Brain pericyte (primary cell): ENCODE measurements at places on chromosomes 1 and 21.

DNA sequence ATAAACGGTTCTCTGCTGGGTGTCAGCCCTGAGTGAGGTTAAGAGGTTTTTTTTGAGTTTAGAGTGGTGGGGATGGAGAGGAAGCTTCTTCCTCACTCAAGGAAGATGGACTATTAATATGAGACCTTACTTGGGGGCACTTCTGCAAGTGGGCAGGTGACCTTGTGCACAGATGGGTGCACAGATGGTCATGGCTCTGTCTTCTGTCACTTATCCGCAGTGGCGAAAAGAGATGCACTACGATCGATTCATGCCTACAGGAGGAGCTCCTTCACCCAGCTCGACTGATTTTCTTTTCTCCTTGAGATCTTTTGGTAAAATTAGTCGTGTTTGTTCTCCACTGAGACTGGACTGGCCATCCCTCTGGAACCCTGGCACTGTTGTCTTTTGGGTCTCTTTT is 22.9 kb upstream of the CYYR1 start:
- DNase-seq = no peak

GRCh38 chr21:19013916-19014315 is 610.3 kb upstream of the TMPRSS15 start:
- no peak for DNase-seq

DNA sequence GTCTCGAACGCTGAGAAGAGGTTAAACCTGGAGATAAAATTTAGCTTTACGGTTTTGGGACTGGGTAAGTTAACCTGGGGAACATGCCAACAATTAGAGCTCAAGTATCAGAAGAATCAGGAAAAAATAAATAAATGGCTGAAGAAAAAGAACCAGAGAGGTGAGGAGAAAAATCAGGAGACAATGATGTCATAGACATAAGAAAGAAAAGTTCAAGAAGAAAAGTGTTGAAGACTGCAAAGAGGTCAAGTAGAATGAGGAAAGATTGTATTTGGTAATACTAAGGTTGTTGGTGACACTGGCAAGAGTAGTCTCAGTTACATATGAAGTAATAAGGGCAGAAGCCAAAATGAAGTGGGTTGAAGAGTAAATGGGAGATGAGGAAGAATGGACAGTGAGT is 26.0 kb downstream of the CDKN2C start:
- DNase-seq = no peak

GRCh38 chr1:21468599-21468998 is 28.7 kb downstream of the NBPF3 start:
- no peak for DNase-seq

DNA sequence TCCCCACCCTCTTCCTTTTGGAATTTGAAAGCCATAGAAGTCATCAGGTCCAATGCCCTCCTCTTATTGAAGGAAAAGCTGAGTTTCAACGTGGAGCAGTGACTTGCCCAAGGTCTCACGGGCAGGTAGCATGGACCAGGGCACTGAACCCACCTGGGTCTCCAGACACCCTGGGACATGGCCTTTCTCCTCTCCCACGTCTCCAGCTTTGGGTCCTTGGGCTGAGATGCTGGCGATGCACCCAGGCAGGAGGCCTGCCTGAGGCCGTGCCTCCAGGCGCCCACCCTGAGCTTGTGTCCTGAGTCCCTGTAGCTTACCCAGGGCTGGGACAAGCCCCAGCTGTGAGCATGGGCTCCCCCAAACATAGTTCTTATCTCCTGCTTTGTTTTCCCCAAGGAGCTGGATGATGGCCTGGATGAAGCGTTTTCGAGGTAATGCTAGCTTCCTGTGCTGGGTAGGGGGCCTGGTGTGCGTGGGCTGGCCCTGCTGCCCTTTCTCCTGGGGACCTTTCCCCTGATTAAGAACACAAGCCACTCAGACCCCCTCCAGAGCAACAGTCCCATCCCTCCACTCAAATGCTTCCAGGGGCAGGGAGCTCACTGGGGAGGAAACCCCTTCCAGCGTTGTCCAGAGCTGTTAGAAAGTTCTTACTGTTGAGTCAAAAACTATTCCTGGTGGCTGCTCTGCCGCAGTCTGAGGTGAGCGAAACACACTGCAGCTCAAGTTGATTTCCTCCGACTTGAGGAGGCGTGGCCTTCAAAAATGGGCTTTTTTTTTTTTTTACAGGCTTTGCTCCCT is 21.6 kb downstream of the LDLRAP1 start:
- no peak for DNase-seq

GRCh38 chr1:14440166-14440565 is 158.3 kb upstream of the KAZN start:
- DNase-seq = no peak

- DNase-seq = no peak
Observed at GRCh38 chr1:33784876-33785275, 79.0 kb upstream of the HMGB4 start.

GRCh38 chr21:14722841-14723483 is 176.8 kb upstream of the SAMSN1 start:
- no peak for DNase-seq

GRCh38 chr1:36307601-36308330 is 1.6 kb downstream of the SH3D21 start:
- DNase-seq = no peak

DNA sequence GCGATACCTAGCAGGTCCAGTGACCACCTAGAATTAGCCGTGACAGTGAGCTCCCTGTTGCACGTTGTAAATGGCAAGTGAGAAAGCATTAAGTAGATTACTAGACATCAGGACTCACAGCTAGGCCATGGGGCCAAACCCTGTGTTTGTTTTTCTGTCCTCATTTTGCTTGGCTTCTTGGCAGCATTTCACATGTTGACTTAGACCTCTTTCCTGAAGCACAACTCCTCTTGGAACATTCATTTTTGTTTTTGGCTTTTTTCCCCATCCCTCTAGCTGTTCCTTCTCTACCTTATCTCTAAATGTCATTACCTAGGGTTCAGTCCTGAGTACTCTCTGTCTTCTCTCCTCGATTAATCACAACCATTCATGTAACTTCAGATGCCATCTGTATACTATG is 16.9 kb upstream of the PTPN14 start:
- DNase-seq = no peak

DNA sequence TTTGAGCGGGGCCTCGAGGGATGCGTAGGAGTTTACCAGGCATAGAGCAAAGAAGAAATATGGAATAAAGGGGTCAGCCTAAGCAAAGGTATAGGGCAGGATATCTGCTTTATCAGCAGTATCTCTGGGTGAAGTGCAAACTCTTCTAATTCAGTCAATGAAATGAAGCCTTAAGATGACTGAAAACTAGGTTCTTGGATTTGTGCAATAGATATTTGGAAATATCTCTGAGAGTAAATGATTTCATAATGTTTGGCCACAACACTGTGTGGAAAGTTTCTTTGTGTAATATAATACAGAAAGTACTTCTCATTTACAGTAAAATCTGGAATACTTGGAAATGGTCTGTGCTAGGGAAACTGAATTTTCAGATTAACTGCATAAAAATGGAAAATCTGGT is 26.1 kb downstream of the KCNJ15 start:
- no peak for DNase-seq

DNA sequence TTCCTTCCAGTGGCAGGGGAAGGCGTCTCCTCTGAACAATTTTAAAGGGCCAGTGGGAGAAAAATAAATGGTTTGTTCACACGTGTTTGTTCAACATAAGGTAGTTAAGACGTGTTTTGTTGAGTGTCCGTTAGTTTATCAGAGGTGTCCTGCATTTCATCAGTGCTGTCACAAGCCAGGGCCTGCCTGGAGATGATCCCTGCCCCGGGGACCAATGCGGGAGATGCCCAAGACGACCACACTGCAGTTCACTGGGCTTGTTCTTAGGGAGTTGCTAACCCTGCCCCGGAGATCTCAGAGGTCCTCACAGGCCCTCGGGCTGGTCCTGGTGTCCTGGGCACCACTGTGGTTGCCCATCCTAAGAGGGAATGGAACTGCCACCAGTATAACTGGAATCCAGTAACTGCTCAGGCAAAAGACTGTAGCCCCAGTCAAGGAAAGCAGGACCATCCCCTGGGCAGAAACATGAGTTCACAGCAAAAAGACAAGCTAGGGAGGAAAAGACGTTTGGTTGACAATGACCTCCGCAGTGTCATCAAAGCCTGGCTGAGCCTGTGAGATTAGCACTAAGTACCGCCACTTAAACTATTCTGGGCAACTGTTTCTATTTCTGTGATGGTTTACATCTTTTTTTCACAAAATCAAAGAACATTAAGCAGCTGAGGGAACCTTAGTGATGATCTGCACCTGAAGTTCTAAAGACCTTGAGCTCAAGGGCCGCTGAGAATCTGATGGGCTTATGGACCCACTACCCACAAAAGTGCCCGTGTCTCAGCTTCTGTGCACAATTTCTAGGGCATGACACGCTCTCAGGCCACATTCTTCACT is 44.9 kb upstream of the LIN9 start:
- no peak for DNase-seq

- DNase-seq = peak; percentile 93
Observed at GRCh38 chr21:29342363-29342957, 43.7 kb downstream of the BACH1 start.

GRCh38 chr1:201708085-201708512 is 120.9 kb upstream of the IPO9 start:
- no peak for DNase-seq

- DNase-seq = no peak
Observed at GRCh38 chr1:153348511-153349362, at the start of gene PGLYRP4. PGLYRP4 (minus strand) TSS chr1:153348841; CDS start chr1:153347932, 909 bp downstream.

GRCh38 chr1:53554592-53555305 is 95.5 kb downstream of the DMRTB1 start:
- DNase-seq = no peak

DNA sequence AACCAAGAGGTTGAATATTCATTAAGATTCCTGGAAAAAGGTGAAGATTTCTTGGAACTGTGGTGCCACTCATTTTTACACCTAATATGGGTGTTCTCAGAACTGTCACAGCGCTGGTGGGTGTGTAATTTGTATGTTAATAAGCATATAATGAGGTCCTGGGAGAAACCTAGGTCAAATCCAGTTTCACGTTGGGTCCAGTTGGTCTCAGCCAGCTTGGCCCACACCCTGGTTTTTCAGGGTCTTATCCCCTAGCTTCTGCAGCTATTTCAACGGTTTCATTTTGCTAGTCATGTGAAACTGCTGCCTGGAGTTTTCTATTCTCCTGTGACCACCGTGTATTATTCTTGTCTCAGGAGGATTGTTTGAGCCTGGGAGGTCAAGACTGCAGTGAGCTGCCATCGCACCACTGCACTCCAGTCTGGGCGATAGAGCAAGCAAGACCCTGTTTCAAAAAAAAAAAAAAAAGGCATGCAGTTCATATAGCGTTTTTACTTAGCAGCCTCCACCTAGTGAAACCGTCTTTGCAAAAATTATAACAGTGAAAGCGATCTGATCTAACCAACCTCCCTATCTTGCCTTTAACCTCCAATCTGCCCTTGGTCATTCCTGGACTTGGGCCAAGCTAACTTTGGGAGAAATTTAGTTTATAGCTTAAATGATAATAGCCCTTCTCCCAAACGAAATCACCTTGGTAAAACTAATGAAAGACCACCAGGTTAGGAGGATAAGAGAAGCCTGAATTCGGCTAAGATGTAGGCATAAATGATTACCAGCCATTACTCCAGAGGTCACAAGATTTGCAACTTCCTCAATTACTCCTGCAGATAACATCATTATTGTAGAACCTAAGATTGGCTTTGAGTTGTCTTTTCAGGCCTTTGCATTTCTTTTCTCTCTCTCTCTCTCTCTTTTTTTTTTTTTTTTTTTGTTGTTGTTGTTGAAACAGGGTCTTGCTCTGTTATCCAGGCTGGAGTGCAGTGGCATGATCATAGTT is 44.0 kb downstream of the PTAFR start:
- no peak for DNase-seq

DNA sequence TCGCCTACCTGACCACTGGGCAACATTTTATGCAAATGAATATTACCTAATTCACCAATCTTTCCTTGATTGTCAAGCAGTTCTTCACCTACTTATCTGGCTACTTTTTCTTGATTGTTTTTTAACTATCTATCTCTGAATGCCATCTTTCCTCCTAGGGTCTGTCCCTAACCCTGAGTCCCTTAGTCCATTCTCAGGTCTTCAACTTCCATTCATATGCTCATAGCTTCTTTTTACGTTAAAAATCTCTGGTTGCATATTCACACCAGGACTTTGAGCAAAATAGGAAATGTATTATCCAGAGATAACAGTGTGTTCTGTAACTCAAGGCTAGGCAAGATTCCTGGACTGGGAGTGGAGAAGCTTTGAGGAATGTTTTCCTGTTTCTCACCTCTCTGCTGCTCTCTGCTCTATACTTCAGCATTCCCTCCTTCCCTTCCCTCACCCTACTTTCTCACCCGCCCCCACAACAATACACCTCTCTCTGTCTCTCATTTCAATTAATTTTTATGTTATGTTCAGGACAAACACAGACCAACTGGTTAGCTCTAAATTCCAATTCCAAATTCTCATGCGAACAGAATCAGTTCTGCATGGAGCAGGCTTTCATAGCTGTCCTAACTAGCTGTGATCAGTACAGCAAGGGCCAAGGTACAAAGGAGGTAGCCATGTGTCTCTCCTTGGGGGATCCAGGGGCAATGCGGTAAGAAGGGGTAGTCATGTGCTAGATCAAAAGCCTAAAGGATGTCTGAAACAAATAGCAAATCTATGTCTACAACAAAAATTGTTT is 278.4 kb downstream of the USH2A start:
- DNase-seq = no peak

- no peak for DNase-seq
Observed at GRCh38 chr1:184425449-184426277, 38.8 kb downstream of the C1orf21 start.

DNA sequence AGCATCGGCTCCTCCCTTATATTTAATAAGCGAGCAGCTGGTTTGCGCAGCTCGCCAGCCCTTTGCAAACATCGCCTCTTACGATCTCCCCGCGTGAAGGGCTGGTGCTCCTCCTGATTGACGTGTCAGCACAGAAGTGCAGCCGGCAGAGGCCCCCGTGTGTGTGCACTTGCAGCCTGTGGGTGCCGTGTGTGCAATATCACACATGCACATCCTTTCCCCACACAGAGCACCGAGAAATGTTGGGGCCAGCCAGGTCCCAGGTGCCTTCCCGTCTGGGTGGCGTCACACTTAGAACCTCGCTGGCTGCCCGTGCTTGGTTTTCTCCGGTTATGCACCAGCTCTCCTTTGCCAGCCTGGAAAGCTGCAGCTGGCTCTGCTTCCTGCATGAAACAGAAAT is 126.6 kb upstream of the AJAP1 start:
- no peak for DNase-seq

GRCh38 chr1:215137985-215138384 is 55.4 kb downstream of the KCNK2 start:
- no peak for DNase-seq

DNA sequence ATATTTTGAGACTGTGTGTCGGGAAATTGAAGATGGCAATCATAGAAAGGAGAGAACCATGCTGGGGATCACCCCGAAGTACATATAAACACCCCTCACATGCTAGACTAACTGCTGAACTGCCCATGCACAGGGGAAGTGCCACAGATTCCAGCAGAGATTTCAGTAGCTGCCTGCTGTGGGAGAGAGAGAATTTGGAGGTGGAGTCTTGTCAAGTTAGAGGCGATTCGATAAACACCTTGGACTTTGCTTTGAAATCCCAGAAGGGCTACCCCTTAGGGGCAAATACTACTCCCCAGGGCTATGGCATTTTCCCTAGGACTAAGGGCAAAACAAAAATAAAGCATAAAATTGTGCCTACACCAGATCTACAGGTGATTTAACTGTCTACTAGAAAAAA is 103.3 kb downstream of the PEX14 start:
- no peak for DNase-seq

- peak; percentile 73 for DNase-seq
Observed at GRCh38 chr21:45130324-45130774, 56.0 kb downstream of the ADARB1 start.

GRCh38 chr1:176950736-176951324 is 213.7 kb downstream of the ASTN1 start:
- no peak for DNase-seq

- no peak for DNase-seq
Observed at GRCh38 chr1:244960904-244961303, 96.6 kb upstream of the HNRNPU start.

- no peak for DNase-seq
Observed at GRCh38 chr1:94922761-94923331, 4.1 kb downstream of the CNN3 start.
